Stimulated activated CD4-positive, alpha-beta T cell treated with anti-CD3 and anti-CD28 coated beads, Interleukin-1b, Interleukin-23, amount 100 ng/mL, for 1 hour (primary cell): ENCODE measurements at places on chromosomes 1 and 21.

GRCh38 chr1:39488012-39488545 is 3.4 kb upstream of the BMP8A start:
- DNase-seq = no peak

DNA sequence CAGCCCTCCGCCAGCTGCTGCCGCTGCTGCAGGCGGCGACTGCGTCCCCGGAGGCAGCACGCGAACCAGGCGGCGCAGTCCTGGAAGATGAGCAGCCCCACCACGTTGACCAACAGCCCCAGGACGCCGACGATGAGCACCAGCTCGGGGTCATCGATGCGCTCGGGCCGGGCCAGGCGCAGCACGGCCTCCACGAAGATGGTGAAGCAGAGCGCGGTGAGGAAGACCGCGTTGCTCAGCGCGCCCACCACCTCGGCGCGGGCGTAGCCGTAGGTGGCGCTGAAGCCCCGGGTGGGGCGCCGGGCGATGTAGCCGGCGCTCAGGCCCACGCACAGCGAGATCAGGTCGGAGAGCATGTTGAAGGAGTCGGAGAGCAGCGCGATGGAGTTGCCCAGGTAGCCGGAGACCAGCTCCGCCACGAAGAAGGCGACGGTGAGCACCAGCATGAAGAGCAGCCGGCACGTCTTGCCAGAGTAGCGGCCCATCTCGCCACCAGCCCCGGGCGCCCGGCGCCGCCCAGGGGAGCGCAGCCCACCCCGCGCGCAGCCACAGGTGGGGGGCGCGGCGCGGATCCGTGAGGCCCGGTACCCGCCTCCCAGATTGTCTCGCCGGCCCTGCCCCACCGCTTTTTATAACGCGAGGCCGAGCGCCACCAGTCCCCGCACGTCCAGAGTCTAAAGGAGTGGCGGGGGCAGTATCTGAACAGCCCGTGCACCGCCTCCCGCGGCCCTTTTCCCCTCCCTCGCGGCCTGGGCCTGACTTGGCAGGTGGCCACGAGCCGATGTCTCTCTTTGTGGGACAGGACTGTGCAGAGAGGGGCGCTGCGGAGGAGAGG is at the start of gene SLC30A10:
TSS of gene SLC30A10 (minus strand) at position 602 of the 835 bp plus-strand sequence. CDS start at position 485, 117 bp downstream.
- no peak for DNase-seq

DNA sequence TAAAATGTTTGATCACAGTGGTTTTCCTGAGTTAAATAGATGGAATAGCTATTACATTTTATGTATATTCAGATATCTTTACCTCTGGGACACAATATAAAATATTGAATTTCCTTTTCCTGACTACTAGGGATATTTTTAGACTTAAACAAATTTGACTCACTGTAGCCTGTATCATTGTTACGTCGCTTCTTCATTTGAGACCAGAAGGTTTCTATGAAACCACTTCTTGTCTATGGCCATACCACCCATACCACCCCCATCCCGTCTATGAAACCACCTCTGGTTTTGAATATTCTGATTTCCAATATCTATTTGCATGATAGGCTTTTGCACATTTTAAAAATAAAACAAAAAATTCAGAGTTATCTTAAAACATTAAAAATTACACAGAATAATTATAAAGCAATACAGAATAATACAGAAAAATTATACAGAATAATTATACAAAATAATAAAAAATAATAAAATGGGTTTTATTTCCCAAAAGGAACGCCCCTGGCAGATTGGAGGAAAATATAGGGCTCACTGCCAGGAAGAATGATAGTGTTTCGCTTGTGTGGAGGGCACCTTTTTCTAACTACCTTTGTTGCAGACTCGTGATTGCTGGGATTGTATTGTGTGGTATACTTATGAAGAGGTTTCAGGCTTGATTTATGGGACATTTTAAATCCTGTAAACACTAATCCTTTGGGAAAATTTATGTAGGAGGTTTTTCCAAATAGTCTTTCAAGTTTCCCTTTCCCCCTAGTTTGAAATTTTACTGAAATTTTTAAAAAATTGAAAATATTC is 4.7 kb downstream of the SPEN start:
- no peak for DNase-seq

- peak; percentile 49 for DNase-seq
Observed at GRCh38 chr1:205523891-205524793, 19.7 kb downstream of the CDK18 start.

- no peak for DNase-seq
Observed at GRCh38 chr1:24442764-24443163, 27.2 kb downstream of the NIPAL3 start.
